Tibial nerve (tissue), 4 donors: ENCODE measurements at places on chromosomes 3 and 15. TPM values are rescaled to one million over a fixed set of nuclear protein-coding genes. Genes with fewer than 3 reads are reported as not detected.
A peak's percentile ranks its signal among the peaks of the same experiment; 100 is the strongest.

Gene BFSP2
- 2.6 TPM for total RNA-seq

Gene TM4SF18
- 3.0 TPM for total RNA-seq

Gene CHRD
- 29.1 TPM for total RNA-seq

GRCh38 chr3:28334552-28334951 is 14.0 kb upstream of the ZCWPW2 start:
- no peak overlapping the region for H3K27ac ChIP-seq
- H3K4me1 ChIP-seq, result no peaks in the 10 kb centered on the region
- peaks cover 40% of the 10 kb centered on the region for H3K36me3 ChIP-seq
- no peak overlapping the region for H3K4me3 ChIP-seq
- DNase-seq, result no peak

DNA sequence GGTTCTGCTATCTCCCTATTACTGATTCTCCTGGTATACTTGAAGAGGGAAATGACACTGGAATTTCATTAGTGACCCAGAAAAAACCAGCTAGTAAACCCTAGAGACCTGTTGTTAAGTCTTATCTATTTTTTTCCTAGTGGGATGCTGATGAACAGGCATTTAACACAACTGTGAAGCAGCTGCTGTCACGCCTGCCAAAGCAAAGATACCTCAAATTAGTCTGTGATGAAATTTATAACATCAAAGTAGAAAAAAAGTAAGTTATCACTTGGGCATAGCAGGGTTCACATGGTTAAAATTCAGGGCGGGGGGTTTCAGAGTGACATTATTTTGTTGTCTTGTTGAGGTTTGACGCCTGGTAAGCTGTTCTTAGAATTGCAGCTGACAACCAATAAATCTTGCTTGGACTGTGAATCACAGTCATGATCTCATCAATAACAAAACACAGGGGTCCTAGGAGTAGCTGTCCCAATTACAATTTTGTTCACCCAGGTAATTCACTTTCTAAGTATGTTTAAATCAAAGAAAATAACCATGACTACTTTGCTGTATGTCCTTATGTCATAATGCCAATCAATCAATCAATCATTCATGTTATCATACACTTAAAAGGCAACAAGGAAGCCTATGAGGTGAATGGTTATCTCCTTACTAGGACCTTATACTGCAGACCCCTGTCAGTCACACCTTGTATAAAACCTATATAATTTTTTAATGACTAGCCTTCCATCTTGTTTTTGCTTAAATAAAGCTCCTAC is 4.6 kb downstream of the SRP14 start:
- no peaks in the 10 kb centered on the region for H3K27me3 ChIP-seq
- no peak for DNase-seq
- peaks cover 4% of the 10 kb centered on the region for H3K4me1 ChIP-seq
- no peaks in the 10 kb centered on the region for H3K36me3 ChIP-seq
- no peak overlapping the region for H3K27ac ChIP-seq

- H3K4me3 ChIP-seq, result peak overlapping the region; percentile 84
- H3K27ac ChIP-seq, result peak overlapping the region; percentile 93
- H3K4me1 ChIP-seq, result peaks cover 23% of the 10 kb centered on the region
- H3K27me3 ChIP-seq, result no peaks in the 10 kb centered on the region
- H3K36me3 ChIP-seq, result peaks cover 2% of the 10 kb centered on the region
Observed at GRCh38 chr15:40471105-40471807, 472 bp downstream of the CHST14 start.

Gene TMEM207
- total RNA-seq, result not detected

- no peaks in the 10 kb centered on the region for H3K27me3 ChIP-seq
- no peaks in the 10 kb centered on the region for H3K36me3 ChIP-seq
- DNase-seq, result no peak
- H3K27ac ChIP-seq, result no peak overlapping the region
- H3K4me3 ChIP-seq, result no peak overlapping the region
- H3K4me1 ChIP-seq, result no peaks in the 10 kb centered on the region
Observed at GRCh38 chr3:123768480-123769355, 115.4 kb downstream of the MYLK start.

- no peak for DNase-seq
- no peaks in the 10 kb centered on the region for H3K4me1 ChIP-seq
- no peaks in the 10 kb centered on the region for H3K36me3 ChIP-seq
- H3K27ac ChIP-seq, result no peak overlapping the region
- no peak overlapping the region for H3K4me3 ChIP-seq
Observed at GRCh38 chr3:139564294-139564861, 24.8 kb upstream of the RBP1 start.

- no peaks in the 10 kb centered on the region for H3K36me3 ChIP-seq
- no peaks in the 10 kb centered on the region for H3K27me3 ChIP-seq
- DNase-seq, result no peak
- no peak overlapping the region for H3K4me3 ChIP-seq
- H3K4me1 ChIP-seq, result no peaks in the 10 kb centered on the region
Observed at GRCh38 chr3:171172070-171172469, 145.6 kb upstream of the SLC2A2 start.

DNA sequence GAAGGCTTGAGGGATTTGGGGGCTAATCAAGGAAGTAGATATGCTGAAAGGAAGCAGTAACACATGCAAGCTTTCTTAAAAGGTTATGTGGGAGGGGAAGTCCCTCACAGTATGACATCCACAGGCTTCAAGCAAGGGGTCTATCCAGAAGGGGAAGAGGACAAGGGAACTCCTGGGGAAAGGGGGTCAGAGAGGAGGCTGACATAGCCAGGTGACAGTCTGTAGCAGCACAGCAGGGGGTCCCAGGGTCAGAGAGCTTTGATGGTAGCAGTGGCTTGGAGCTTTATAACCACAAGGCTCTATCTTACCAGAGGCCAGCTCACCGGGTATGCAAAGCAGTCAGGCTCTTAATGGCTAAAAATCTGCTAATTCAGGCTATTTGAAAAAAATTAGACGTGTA is 150.6 kb upstream of the NSMCE3 start:
- H3K4me1 ChIP-seq, result no peaks in the 10 kb centered on the region
- no peak overlapping the region for H3K27ac ChIP-seq
- H3K27me3 ChIP-seq, result no peaks in the 10 kb centered on the region
- H3K36me3 ChIP-seq, result no peaks in the 10 kb centered on the region

DNA sequence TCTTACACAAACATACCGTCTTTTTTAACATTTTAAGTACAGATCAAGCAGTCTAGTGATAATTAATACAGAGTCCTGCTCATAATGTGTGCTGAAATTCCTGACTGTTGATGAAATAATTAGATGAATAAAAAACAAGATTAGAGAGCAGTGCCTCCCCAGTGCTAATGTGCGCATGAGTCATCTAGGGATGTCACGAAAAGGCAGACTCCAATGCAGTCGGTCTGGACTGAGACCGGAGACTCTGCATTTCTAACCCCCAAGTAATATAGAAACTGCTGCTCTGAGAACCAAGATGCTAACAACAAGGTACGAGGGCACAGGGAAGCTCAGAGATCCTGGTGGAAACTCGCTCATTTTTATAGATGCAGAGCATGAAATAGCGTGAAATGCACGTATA is 61.4 kb downstream of the COL8A1 start:
- H3K4me1 ChIP-seq, result no peaks in the 10 kb centered on the region
- no peak overlapping the region for H3K27ac ChIP-seq
- no peaks in the 10 kb centered on the region for H3K36me3 ChIP-seq
- no peak for DNase-seq
- no peak overlapping the region for H3K4me3 ChIP-seq
- no peaks in the 10 kb centered on the region for H3K27me3 ChIP-seq

DNA sequence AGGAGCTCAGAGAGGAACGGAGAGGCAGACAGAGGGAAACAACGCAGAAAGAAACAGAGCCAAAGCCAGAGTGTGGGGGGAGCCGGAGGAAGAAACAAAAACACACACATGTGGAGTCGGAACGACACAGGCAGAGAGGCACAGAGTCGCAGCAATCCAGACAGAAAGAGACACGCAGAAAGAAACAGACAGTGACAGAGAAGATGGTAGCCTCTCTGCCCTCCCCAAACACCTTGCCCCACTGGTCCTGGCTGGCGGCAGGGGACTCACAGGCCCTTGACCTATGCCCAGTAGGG is 1.7 kb downstream of the NCKIPSD start:
- H3K27me3 ChIP-seq, result no peaks in the 10 kb centered on the region
- peaks cover 4% of the 10 kb centered on the region for H3K36me3 ChIP-seq
- peak overlapping the region; percentile 93 for H3K27ac ChIP-seq
- no peak for DNase-seq
- H3K4me3 ChIP-seq, result peak overlapping the region; percentile 92

- H3K4me1 ChIP-seq, result peaks cover 12% of the 10 kb centered on the region
- DNase-seq, result no peak
- no peaks in the 10 kb centered on the region for H3K36me3 ChIP-seq
- H3K27me3 ChIP-seq, result no peaks in the 10 kb centered on the region
- peak overlapping the region; percentile 12 for H3K27ac ChIP-seq
Observed at GRCh38 chr15:91922646-91923547, 69.4 kb downstream of the SLCO3A1 start.

- H3K4me3 ChIP-seq, result no peak overlapping the region
- H3K4me1 ChIP-seq, result no peaks in the 10 kb centered on the region
- H3K27ac ChIP-seq, result no peak overlapping the region
- no peaks in the 10 kb centered on the region for H3K27me3 ChIP-seq
Observed at GRCh38 chr3:186510374-186511079, 33.7 kb downstream of the CRYGS start.

Gene ANKRD34C
- not detected for total RNA-seq

GRCh38 chr3:100761211-100761942 is 52.1 kb downstream of the TFG start:
- no peak overlapping the region for H3K27ac ChIP-seq
- H3K4me3 ChIP-seq, result no peak overlapping the region
- H3K36me3 ChIP-seq, result no peaks in the 10 kb centered on the region
- no peak for DNase-seq
- H3K27me3 ChIP-seq, result no peaks in the 10 kb centered on the region

Gene BNIP2
- total RNA-seq, result 250 TPM

- no peak for DNase-seq
- H3K27ac ChIP-seq, result no peak overlapping the region
- no peak overlapping the region for H3K4me3 ChIP-seq
- no peaks in the 10 kb centered on the region for H3K36me3 ChIP-seq
- no peaks in the 10 kb centered on the region for H3K4me1 ChIP-seq
Observed at GRCh38 chr3:13822871-13823585, 56.8 kb downstream of the WNT7A start.

DNA sequence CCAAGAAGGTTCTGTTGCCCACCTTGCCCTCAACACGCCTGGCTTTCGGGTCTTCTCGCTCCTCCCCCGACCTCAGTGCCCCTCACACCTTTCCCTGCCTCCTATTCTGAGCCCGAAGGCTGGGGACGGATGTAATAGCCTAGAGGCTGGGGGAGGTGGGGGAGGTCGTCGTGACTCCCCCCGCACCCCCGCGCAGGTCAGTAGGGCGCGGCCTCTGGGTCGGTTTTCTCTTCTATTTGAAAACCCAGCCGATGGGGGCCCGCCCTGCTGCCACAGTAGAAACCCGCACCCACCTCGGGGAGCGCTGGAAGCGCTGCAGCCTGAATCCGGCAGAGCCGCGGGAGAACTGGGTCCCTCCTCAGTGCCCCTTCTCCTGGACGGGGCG is 1.0 kb upstream of the RBPMS2 start:
- peak overlapping the region; percentile 40 for H3K4me3 ChIP-seq
- H3K27ac ChIP-seq, result peak overlapping the region; percentile 78
- H3K36me3 ChIP-seq, result no peaks in the 10 kb centered on the region

DNA sequence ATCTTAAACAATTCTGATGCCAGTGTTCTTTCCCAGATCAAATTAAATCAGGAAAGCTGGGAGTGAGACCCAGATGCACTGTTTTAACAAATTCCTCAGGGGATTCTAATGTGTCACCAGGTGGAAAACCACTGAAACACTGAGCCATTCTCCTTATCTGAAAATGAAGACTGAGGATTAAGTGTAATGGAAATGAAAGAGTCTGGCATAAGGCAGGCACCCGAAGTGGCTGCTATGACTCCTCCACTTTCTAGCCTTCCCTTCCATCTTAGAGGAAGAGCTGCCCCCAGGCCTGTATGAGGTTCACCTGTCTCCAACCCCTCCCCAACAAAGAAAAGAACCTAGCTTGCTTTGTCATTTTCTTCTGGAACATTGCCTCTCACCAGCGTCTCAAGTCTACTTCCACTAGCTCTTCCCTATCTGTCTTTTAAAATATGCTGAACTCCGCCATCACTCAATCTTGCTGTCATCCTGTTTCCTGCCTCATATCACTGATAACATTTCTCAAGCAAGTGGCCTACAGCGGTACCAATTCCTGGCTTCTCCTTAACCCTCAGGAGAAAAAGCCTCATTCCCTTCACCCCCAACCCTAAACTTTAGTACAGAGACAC is 13.7 kb upstream of the ABHD2 start:
- H3K27me3 ChIP-seq, result no peaks in the 10 kb centered on the region
- H3K36me3 ChIP-seq, result no peaks in the 10 kb centered on the region
- no peak overlapping the region for H3K27ac ChIP-seq
- no peak for DNase-seq
- H3K4me3 ChIP-seq, result no peak overlapping the region

Gene NANOGP8
- total RNA-seq, result 1.2 TPM

Gene P2RY1
- 6.7 TPM for total RNA-seq

GRCh38 chr3:89628856-89629670 is 521.6 kb downstream of the EPHA3 start:
- DNase-seq, result no peak
- no peaks in the 10 kb centered on the region for H3K27me3 ChIP-seq
- no peaks in the 10 kb centered on the region for H3K36me3 ChIP-seq
- no peaks in the 10 kb centered on the region for H3K4me1 ChIP-seq

- H3K36me3 ChIP-seq, result no peaks in the 10 kb centered on the region
- H3K4me1 ChIP-seq, result no peaks in the 10 kb centered on the region
- H3K27me3 ChIP-seq, result no peaks in the 10 kb centered on the region
- H3K27ac ChIP-seq, result no peak overlapping the region
- H3K4me3 ChIP-seq, result no peak overlapping the region
Observed at GRCh38 chr3:24764236-24764915, 269.7 kb upstream of the THRB start.

- H3K4me1 ChIP-seq, result no peaks in the 10 kb centered on the region
- H3K4me3 ChIP-seq, result no peak overlapping the region
- H3K27me3 ChIP-seq, result no peaks in the 10 kb centered on the region
- no peak for DNase-seq
Observed at GRCh38 chr3:129718201-129718600, 111.7 kb upstream of the PLXND1 start.

GRCh38 chr3:49311283-49311682 is 28.6 kb downstream of the USP4 start:
- H3K36me3 ChIP-seq, result no peaks in the 10 kb centered on the region
- H3K4me1 ChIP-seq, result no peaks in the 10 kb centered on the region
- H3K27me3 ChIP-seq, result no peaks in the 10 kb centered on the region
- H3K27ac ChIP-seq, result no peak overlapping the region
- no peak for DNase-seq

GRCh38 chr3:197354568-197355001 is 56.2 kb upstream of the DLG1 start:
- no peaks in the 10 kb centered on the region for H3K27me3 ChIP-seq
- peak overlapping the region; percentile 28 for H3K27ac ChIP-seq
- DNase-seq, result no peak

DNA sequence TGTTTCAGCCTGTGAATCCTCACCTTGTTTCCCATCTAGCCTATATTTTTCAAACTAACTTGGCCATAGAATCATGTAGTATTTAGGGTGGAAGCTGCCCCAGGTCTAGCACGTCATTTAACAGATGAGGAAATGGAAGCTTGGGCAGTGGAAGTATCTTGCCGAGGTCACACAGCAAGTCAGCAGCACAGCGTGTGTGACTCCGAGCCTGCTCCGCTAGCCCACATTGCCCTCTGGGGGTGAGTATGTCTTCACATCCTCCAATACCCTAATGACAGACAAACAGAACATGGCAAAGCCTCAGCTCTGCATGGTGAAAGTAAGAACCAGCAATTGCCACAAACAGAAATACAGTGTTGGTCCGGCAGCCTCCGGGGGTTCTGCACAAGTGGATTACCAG is 2.2 kb upstream of the CCR5 start:
- H3K36me3 ChIP-seq, result no peaks in the 10 kb centered on the region
- H3K4me3 ChIP-seq, result no peak overlapping the region
- no peak overlapping the region for H3K27ac ChIP-seq
- no peak for DNase-seq
- no peaks in the 10 kb centered on the region for H3K4me1 ChIP-seq
